8988T (cell line): ENCODE measurements at places on chromosomes 13 and 19.
A peak's percentile ranks its signal among the peaks of the same experiment; 100 is the strongest.

DNA sequence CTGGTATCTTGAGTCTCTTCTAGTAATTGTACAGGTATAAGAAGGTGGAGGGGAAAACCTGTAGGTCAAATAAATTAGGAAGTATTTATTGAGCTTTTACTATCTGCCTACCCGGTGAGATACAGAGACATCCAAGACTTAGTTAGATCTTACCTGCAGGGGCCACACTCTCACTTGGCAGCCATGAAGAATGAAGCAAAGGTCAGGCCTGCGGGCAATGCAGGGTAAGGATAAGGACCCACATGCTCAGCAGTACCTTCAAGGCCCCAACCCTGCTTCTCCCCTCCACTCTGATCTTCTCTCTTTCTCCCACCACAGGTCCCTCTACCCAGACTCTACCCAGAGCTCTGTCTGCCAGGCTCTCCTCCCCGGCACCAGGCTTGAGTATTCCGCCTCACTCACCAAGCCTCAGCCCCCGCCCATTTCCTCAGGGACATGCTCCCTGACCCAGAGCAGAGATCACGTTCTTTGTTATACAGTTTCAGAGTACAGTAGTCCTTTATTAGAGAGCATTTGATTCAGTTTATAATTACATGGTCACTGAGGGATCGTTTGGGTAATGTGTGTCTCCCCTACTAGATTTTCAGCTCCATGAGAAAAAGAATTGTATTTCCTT, 18.9 kb upstream of the CLDN10 start:
- DNase-seq, result no peak

GRCh38 chr19:993361-993830, 6.8 kb upstream of the GRIN3B start:
- no peak for DNase-seq

DNA sequence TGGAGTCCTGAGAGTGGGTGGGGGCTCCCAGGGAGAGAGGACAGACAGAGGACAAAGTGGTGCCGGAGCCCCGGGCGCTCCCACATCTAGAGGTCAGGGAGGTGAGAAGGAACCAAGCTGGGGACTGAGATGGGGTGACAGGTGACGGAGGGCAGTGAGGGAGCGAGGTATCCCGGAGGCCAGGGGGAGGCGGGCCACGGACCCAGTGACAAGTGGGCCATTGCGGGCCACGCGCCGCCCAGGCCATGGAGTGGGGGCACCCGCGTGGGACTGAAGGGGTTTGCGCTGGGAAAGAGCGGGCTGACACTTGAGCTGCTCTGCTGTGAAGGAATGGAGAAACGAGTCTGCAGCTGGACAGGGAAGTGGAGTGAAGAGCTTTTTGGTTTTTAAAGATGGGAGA, 2.6 kb downstream of the ZNF628 start:
- DNase-seq, result no peak

DNA sequence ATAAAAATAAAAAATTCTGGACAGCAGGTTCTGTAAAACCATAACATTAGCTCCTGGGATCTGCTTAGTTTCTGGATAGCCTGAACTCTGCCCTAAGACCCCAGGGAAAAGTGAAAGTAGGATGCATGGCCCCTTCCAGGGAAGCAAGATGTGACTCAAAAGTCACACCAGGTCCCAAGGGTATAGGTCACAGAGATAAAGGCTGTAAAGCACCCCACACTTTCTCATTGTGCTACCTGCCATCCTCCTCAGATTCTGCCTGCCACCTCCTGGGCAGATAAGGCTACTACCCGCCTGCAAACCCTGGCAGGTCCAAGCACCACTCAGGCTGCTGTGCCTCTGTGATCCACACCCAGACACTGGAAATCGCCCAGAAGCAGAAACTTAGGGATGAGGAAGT, 20.6 kb downstream of the FFAR2 start:
- peak; percentile 67 for DNase-seq

- no peak for DNase-seq
Observed at GRCh38 chr13:50326811-50327210, 311.6 kb downstream of the KCNRG start.

- no peak for DNase-seq
Observed at GRCh38 chr13:24250376-24251057, 58.9 kb upstream of the C1QTNF9 start.

DNA sequence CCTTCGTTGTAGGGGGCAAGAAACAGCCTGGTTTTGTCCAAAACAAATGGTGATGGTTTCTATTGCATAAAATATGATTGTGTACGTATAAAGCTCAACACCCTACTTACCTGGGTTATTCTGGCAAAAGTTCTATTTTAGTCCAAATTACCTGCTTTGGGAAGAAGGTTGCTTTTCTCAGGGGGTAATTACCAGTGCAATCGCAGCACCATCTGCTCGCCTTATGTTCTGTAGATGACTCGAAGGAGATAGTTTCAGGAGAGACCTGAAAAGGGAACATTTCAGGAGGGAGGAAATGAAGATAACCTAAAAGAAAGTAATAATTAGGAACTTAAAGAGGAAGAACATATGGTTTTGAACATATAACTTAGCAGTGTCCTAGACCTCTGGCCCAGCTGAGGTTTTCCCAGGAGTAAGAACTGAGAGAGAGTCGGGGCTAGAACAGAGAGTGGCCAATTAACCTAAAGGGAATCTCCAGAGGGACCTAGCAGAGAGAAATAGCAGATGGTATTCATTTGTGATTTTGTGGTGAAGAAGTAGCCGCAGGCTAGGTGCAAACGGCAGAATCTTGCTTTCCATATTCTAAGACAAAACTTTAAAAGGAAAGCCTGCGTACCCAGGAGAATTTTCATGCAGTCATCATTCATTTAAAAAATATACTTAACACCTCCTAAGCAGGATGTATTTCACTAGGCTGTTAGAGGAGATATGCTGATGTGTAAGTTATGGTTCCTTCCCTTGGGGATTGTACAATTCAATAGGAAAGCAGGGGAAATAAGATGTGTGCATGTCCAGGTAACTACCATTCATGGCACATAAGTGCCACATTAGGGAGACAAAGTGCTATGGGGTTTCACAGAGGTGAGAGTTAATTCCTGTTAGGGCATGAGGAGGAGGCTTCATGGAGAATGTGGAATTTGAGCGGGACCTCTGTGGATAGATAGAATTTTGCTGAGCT, 113.0 kb upstream of the SLC10A2 start:
- DNase-seq, result no peak

GRCh38 chr13:83190020-83190419, 692.3 kb downstream of the SLITRK1 start:
- no peak for DNase-seq

- DNase-seq, result no peak
Observed at GRCh38 chr19:10353793-10354391, 14.5 kb upstream of the ICAM3 start.

GRCh38 chr13:98797456-98797855, 45.0 kb upstream of the SLC15A1 start:
- no peak for DNase-seq

DNA sequence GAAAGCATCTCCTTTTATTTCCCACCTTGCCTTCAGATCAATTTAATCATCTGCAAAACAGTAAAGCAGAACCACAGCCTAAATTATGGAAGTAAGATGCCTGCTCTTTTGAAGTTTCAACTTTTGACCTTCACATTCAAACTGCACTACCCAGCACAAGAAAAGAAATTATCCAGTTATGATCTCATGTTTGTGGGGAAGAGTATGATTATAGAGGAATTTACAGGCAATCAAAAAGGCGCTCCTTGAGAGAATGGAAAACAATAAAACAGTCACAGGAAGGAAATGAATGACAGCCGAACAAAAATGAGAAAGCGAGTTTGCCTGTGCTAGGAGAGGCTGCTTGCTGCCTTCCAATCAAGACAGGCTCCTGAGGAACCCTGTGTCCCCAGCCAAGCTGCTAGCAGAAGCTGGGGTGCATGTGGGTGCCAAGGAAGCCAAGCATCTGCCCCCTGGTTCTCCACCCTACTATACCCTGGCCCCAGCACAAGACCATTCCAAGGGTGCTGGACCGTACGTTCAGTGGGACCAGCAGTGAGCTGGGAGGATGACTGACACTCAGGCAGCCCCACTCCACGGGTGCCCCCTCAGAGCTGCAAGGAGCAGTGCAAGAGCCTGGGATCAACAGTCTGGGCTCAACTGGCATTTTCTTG, 47.8 kb downstream of the PEPD start:
- DNase-seq, result no peak

DNA sequence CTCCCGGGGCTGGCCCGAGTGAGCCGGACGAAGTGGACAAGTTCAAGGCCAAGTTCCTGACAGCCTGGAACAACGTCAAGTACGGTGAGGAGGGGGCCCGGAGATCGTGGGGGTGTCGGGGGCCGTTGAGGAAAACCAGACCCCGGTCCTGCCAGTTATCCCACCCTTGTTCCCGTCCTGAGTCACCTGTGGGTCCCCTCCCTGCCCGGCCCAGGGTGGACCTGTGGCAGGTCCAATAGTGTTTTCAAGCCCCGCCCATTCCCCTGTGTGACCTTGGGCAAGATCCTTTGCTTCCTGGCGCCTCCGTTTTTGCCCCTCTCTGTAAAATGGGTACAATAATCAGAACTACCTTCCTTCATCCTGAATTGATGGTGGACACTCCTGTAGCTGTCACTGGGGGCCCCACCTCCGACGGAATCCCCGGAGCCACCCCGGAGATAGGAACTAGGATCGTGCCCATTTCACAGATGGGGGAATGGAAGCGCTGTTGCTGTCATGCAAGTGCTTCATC, 593 bp downstream of the ATG4D start:
- no peak for DNase-seq
